ENCODE measurements at places on chromosomes 7 and 10.

- peak; percentile 14 for DNase-seq
Observed at GRCh38 chr10:9302140-9302746, 1247.8 kb downstream of the GATA3 start.

DNA sequence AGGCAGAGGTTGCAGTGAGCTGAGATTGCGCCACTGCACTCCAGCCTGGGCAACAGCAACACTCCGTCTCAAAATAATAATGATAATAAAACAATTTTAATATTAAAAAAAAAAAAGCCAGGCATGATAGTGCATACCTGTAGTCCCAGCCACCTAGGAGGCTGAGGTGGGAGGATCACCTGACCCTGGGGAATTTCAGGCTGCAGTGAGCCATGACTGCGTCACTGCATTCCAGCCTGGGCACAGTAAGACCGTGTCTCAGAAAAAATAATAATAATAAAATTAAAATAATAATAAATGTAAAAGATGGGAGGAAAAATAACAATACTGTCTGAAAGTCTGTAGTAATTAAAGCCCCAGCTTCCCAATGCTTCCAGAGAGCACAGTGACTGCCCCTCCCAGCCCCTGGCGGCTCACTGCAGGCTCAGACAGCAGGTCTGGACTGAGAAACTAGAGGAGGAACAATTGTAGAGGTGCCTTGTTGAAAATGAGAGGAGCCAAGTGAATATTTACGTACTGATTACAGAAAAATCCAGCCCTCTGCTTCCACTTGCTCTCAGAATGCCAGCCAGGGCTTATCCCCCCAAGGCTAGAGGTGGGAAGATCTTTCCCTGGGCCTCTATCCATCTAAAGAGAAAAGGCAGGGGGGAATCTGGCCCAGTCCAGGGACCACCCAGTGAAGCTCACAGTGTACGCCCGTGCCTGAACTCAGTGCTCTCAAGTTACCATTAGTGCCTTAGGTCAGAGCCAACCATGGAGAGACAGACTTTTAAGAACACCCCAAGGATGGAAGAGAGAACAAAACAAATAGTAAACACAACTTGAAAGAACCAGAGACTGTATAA, 112.8 kb downstream of the PARD3 start:
- no peak for DNase-seq

DNA sequence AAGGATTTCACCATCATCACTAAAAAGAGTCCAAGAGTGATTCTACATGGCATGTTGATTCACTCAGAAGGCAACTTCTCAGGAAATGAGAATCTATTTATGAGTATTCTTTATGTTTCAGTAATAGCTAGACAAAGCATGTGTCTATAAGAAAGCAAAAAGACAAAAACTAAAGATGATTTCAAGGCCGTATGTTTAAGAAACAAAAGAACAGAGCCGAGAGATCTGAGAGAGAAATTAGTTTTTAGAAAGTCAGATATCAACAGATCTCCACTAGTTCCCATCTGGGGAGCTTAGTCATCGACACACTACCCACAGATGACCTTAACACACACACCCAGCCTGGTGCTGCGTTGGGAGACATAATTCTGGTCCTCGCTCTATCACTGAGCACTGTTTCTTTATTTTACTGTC, 21.0 kb downstream of the PIP4K2A start:
- peak; percentile 35 for DNase-seq

DNA sequence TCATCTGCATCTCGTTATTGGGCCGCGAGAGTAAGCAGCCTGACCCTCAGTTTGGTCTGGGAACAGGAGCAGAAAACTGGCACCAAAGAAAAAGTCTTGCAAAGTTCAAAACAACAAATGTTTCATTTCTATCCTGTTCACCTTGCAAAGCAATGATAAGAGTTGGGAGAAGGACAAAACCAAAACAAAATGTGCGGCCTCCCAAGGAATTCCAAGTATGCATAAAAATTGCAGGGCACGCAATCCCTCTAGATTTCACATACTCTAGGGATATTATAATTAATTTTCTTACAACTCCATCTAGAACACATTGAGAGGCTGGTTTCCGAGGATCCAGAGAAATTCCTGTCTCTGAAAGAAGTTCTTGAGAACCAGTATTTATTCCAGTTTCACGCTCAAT, 20.1 kb downstream of the CHUK start:
- no peak for DNase-seq

GRCh38 chr10:63416376-63416775, 49.4 kb downstream of the JMJD1C start:
- no peak for DNase-seq

DNA sequence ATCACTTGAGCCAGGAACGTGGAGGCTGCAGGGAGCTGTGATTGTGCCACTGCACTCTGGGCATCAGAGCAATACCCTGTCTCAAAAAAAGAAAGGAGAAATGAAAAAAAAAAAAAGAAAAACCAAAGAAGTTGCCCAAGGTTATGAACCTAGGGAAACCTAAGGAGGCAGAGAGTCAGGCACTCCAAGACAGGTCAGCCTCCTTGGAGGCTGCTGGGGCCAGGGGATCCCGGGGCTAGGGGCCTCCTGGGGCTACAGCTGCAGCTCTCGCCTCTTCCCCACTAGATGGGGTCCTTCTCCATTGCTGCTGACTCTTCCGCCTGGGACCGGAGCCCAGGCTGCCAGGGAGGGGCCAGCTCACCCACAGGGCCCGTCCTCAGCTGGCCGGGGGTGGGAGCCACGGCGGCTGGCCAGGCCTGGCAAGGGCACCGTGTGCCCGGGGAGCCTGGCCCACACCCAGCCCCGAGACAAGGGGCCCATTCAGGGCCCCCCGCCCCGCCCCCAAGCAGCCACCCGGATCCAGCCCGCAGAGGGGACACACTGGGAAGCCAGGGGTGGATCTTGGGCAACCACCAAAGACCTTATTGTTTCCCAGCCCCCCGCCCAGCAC, 1.7 kb upstream of the SPACDR start:
- no peak for DNase-seq

DNA sequence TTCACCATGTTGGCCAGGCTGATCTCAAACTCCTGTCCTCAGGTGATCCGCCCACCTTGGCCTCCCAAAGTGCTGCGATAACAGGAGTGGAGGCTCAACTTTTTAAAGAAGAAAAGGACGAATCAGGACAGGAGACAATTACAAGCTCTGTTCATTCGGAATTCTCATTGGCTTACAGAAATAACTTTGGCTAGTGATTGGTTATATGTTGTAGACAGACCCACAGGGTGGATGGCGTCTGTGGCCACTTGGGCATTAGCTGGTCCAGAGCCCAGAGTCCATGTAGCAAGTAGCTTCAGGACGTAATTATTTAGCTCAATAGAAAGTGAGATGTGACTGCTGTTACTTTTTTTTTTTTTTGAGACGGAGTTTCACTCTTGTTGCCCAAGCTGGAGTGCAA, 160.5 kb upstream of the TNRC18 start:
- DNase-seq, result no peak

GRCh38 chr7:111371437-111371836, 190.9 kb downstream of the IMMP2L start:
- DNase-seq, result no peak

- no peak for DNase-seq
Observed at GRCh38 chr7:140074780-140075179, 12.0 kb upstream of the PARP12 start.

GRCh38 chr7:71682181-71682580, 550.2 kb downstream of the GALNT17 start:
- DNase-seq, result no peak

DNA sequence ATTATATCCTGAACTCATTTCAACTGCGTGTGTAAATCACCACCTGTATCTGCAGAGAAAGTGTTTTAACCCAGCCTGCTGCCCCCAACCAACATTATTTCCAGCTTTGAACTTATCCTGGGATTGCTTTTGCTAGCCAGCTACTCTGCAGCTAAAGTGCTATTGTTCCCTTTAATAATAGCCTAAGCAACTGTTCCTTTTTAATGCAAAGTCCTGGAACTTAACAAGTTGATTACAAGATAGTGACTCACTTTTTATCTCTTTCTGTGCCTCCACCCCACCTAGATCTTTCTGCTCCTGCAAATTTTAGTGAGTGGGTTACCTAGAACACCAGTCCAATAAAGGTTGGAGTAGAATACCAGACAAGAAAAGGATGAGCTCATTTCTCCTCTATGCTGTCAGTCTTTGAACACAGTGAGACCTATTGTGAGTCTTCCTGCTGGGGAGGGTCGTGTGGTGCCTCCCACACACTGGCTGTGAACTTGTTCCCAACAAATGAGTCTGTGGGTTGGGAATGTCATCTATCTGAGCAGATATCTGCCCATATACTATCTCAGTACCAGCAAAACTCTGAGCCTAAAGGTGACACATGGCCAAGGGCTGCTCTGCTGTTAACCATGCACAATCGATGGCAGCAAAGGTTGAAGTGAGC, 137.7 kb downstream of the FAM204A start:
- DNase-seq, result no peak

- no peak for DNase-seq
Observed at GRCh38 chr7:100590077-100590737, 4.1 kb downstream of the FBXO24 start.

GRCh38 chr7:89085580-89085979, 290.0 kb upstream of the TEX47 start:
- DNase-seq, result no peak

DNA sequence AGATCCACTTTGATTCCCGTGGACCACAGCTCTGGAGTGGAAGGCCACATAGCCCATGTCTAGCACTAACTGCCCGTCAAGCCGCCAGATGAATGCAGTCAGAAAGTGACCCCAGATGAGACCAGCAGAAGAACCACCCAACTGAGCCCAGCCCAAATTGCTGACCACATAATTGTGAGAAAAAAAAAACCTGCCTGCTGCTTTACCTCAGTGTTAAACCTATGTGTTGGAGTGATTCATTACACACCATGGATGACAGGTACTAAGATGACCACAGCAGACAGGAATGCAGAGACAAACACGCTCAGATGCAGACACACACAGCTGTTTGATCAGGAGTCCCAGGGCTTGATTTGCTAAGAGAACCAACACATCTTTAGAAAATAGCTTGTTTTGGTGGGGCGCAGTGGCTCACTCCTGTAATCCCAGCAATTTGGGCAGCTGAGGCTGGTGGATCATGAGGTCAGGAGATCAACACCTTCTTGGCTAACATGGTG, 168.1 kb upstream of the PPP2R2D start:
- no peak for DNase-seq

DNA sequence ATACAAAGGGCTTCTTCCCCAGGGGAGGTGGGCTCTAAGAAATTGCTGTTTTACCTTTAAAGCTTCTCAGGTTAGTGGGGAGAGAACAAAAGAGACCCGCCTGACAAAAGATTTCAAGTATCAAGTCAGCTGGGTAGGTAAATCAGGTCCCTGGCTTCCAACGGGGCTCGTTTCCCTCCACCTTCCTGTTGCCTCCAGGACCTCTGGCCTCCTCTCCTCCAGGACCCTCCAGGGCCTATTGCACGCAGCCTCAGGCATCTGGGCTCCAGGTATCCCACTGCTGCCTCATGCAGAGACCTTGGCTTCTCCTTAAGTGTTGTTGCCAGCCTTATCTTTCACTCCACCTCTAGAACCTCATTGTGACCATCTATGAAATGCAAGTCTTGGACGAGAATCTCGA, 2.9 kb downstream of the BNIP3 start:
- no peak for DNase-seq

- DNase-seq, result no peak
Observed at GRCh38 chr10:74419491-74419951, 268.5 kb downstream of the ADK start.

- DNase-seq, result no peak
Observed at GRCh38 chr10:102117391-102118159, 2.6 kb downstream of the LDB1 start.

- DNase-seq, result no peak
Observed at GRCh38 chr7:844514-844913, 12.2 kb downstream of the SUN1 start.

DNA sequence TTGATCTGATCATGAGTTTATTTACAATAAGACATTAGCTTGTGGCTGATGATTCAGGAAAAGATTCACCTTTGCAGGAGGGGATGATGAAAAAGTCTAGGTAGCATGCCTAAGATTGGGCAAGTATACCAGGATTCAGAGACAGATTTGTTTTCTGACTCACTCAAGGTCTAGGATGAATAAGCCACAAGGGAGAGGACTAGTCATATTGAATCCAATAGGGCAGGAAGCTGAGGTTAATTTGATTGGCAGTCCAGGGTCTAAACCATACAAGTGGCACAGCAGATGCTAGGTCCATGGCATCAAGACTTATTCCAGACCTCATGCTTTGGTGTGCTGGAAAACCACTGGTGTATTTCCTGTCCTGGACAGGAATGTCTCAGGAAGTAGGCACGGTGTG, 1133.4 kb downstream of the XPNPEP1 start:
- DNase-seq, result no peak

DNA sequence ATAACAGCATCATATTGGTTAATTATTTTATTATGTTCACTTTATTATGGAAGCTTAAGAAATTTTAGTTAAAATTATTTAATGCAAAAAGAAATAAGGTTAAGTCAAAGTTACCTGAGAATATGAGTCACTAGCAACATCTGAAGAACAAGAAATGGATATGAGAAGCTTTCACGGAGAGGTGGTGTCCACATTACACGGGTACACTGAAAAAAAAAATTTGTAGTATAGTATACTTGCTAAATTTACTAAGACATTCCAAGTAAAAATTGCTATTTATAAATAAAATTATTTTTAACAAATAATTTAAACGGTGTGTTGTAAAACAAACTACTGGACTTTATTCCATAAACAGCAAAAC, 63.9 kb downstream of the DPY19L1 start:
- no peak for DNase-seq

GRCh38 chr7:47453093-47454061, 128.5 kb downstream of the TNS3 start:
- DNase-seq, result no peak

DNA sequence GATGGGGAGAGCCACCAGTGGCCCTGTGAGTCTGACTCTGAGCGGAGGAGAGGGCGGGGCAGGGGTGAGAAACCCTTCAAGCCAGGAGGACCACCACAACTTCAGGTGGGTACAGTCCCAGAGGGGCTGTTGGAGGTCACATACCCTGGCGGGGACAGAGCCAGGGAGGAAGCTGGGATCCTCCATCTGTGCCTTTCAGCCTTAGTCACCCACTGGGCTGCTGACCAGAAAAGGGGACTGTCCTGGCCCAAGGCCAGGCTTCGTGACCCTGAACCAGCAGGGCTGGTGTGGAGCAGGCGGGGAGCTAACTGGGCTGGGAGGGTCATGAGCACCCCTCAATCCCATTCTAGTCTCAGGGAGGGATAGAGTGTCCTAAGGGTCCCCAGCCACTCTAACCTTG, 1.5 kb upstream of the CALHM3 start:
- no peak for DNase-seq

- DNase-seq, result no peak
Observed at GRCh38 chr10:75234683-75235374, 928 bp downstream of the COMTD1 start.

DNA sequence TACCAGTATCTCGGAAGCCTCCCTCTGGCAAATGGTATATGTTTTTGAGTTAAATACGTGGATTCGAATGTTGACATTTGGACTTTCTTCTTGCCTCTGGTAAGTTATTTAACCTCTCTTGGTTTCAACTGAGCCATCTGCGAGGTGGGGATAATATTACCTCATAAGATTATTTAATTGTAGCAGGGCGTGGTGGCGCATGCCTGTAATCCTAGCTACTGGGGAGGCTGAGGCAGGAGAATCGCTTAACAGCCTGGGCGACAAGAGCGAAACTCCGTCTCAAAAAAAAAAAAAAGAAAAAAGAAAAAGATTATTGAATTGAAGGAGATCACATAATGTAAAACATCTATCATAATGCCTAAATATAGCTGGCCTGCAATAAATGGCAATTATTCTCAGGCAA, 396 bp upstream of the TAF5 start:
- no peak for DNase-seq

All from immature natural killer cell (primary cell).